ENCODE measurements at places on chromosomes 5 and 9.

GRCh38 chr9:88775559-88775958 lies 215.7 kb upstream of the S1PR3 start:
- no peak for DNase-seq

GRCh38 chr9:77194423-77194822 lies 17.1 kb downstream of the VPS13A start:
- DNase-seq: no peak

- DNase-seq: no peak
These were observed 478.7 kb downstream of the DMAC1 start for GRCh38 chr9:7320841-7321240.

GRCh38 chr5:135891268-135891667 lies 4.4 kb downstream of the IL9 start:
- DNase-seq: no peak

GRCh38 chr9:121261755-121262154 lies 6.2 kb upstream of the GSN start:
- no peak for DNase-seq

- no peak for DNase-seq
These were observed 2.8 kb downstream of the PDLIM7 start for GRCh38 chr5:177494346-177495195.

GRCh38 chr5:130350131-130350530 lies 445.9 kb downstream of the CHSY3 start:
- no peak for DNase-seq

DNA sequence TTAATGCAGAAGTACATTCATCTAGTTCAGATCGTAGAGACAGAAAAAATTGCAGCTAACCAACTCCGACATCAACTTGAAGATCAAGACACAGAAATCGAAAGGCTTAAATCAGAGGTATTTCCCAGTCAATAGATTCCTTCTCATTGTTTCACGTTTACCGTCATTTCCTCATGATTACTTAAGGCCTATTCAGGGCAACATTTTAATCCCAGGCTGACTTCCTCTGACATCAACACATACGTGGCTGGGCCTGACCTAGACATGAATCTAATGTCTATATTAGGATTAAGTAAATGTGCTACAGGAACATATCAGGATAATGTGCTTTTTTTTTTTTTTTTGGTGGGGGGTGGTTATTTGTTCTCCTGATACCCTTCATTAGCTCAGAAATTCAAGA lies 107.9 kb downstream of the RASGRF2 start:
- DNase-seq: no peak

Measured in activated CD4-positive, CD25-positive, alpha-beta regulatory T cell treated with anti-CD3 and anti-CD28 coated beads, Interleukin-2, amount 50 U/mL, for 72 hours (primary cell).